ENCODE measurements at places on chromosomes 6 and 20.

GRCh38 chr20:17620371-17621228 is 50.7 kb downstream of the DSTN start:
- no peak overlapping the region for H3K4me3 ChIP-seq
- H3K27me3 ChIP-seq, result no peaks in the 10 kb centered on the region
- no peak for DNase-seq
- peaks cover 98% of the 10 kb centered on the region for H3K36me3 ChIP-seq

DNA sequence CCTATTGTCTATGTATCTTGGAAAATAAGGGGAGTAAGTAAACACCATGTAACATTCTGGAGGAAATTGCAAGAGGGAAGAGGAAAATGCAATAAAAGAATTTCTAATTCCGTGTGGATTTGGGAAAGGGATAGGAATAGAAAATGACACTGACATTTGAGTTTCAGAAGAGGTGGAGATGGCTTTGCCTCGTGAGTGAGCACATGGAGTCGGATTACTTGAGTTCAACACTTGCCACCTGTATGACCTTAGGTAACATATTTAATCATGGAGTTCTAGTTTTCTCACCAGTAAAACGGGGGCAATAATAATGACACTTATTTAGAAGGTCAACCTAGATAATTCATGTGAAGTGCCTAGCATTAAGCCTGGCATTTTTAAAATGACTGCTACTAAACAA is 10.8 kb upstream of the PBOV1 start:
- no peak overlapping the region for H3K27ac ChIP-seq
- no peaks in the 10 kb centered on the region for H3K27me3 ChIP-seq
- H3K4me1 ChIP-seq, result no peaks in the 10 kb centered on the region
- no peaks in the 10 kb centered on the region for H3K36me3 ChIP-seq
- no peak overlapping the region for H3K4me3 ChIP-seq

DNA sequence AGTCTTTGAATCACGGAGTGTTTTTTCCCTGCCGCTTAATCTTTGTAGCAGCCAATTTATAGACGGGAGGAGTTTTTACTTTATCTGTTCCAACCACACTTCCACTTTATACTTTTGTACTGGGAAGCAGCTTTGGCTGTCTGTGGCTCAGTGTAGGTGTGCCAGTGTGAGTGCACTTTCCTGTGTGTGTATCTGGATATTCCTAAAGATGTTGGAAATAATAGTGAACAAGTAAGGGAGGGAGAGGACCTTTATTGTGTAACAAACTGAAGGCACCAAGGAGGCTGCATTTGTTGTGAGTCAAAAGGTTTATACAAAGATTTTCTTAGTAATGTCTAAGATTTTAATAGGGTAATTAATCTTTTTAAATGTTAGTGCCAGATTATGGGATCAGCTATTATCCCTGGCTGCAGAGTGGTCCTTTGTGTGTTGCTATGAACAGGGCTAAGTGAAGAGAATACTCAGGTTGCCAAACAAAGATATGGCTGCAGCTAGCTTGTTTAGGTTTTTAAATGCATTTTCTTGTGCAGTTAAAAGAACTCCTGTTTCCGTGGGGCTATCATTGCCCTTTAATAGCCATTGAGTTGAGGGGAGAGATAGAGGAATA is 226.3 kb downstream of the RNF144B start:
- H3K27ac ChIP-seq, result no peak overlapping the region
- H3K27me3 ChIP-seq, result no peaks in the 10 kb centered on the region
- no peak for DNase-seq
- no peaks in the 10 kb centered on the region for H3K36me3 ChIP-seq

DNA sequence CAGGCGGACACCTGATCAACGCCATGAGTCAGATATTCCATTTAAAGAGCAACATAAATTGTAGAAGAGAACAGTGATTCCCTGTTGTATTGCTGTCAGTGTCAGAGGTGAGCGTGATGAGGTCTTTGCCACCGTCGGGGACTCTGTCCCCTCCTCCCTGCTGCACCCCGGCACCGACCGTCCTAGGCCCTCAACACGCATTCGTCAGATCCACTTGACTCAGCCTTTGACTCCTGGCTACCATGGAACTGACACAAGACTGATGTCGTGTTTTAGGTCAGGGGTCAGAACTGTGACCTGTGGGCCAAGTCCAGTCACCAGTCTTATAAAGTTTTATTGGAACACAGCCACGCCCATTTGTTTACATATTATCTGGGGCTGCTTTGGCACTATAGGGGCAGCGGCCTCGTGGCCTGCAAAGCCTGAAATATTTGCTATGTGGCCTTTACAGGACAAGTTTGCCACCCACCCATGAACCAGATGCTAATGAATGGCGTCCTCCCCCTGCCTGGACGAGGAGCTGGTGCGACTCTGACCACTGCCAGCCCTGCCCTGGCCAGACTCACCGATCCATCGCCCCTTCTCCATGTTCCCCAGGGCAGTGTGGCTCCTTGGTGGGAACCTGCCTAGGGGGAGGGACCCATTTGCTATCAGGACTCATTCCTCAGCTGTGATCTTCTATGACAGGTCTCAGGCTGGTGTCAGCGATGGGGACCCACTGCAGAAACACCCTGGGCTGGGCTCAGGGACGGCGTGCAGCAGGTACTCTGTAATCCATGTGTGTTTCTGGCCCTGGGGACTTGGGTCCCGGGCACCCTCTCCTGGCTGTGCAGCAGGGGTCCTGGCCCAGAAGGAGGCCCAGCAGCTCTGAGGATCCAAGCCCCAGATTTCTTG is 37.5 kb upstream of the PHACTR3 start:
- H3K4me1 ChIP-seq, result peaks cover 5% of the 10 kb centered on the region
- DNase-seq, result no peak
- H3K36me3 ChIP-seq, result no peaks in the 10 kb centered on the region

- H3K36me3 ChIP-seq, result no peaks in the 10 kb centered on the region
- no peak overlapping the region for H3K4me3 ChIP-seq
- DNase-seq, result no peak
- H3K4me1 ChIP-seq, result peaks cover 14% of the 10 kb centered on the region
Observed at GRCh38 chr20:50788045-50788991, 6.5 kb upstream of the BCAS4 start.

- no peak for DNase-seq
- H3K4me3 ChIP-seq, result no peak overlapping the region
- peaks cover 19% of the 10 kb centered on the region for H3K36me3 ChIP-seq
- no peak overlapping the region for H3K27ac ChIP-seq
- H3K4me1 ChIP-seq, result peaks cover 11% of the 10 kb centered on the region
Observed at GRCh38 chr6:99560668-99561067, 7.8 kb downstream of the CCNC start.

GRCh38 chr20:58287638-58288037 is 21.9 kb upstream of the RAB22A start:
- H3K4me1 ChIP-seq, result no peaks in the 10 kb centered on the region
- no peak overlapping the region for H3K4me3 ChIP-seq
- DNase-seq, result no peak
- H3K27ac ChIP-seq, result no peak overlapping the region
- H3K27me3 ChIP-seq, result no peaks in the 10 kb centered on the region

DNA sequence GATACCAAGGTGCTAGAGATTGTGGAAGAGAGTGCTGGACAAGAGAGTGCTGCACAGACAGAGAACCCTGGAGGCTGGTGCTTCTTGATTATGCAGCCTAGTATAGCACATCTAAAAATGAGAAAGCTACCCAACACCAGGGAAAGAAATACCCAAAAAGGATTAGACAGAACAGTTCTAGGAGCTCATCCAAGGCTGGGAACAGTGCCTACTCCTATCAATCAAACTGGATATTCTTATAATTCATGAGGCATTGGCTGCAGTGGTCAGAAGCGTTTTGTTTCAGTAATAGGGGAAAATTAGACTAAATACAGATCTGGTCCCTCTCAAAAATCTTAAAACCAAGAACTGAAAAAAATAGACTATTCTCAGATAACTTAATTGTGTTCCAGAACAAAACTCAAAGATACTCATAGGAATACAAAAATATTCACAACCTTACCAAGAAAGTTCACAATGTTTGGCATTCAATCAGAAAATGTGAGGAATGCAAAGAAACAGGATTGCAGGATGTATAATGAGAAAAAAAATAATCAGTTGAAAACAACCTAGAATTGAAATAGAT is 222.9 kb downstream of the EPHA7 start:
- DNase-seq, result no peak
- H3K27ac ChIP-seq, result no peak overlapping the region
- H3K4me1 ChIP-seq, result no peaks in the 10 kb centered on the region
- H3K4me3 ChIP-seq, result no peak overlapping the region
- H3K27me3 ChIP-seq, result no peaks in the 10 kb centered on the region

- peak overlapping the region; percentile 27 for H3K27ac ChIP-seq
- no peak for DNase-seq
- no peaks in the 10 kb centered on the region for H3K36me3 ChIP-seq
- no peak overlapping the region for H3K4me3 ChIP-seq
- no peaks in the 10 kb centered on the region for H3K27me3 ChIP-seq
Observed at GRCh38 chr6:164345327-164345726, 930.8 kb downstream of the QKI start.

DNA sequence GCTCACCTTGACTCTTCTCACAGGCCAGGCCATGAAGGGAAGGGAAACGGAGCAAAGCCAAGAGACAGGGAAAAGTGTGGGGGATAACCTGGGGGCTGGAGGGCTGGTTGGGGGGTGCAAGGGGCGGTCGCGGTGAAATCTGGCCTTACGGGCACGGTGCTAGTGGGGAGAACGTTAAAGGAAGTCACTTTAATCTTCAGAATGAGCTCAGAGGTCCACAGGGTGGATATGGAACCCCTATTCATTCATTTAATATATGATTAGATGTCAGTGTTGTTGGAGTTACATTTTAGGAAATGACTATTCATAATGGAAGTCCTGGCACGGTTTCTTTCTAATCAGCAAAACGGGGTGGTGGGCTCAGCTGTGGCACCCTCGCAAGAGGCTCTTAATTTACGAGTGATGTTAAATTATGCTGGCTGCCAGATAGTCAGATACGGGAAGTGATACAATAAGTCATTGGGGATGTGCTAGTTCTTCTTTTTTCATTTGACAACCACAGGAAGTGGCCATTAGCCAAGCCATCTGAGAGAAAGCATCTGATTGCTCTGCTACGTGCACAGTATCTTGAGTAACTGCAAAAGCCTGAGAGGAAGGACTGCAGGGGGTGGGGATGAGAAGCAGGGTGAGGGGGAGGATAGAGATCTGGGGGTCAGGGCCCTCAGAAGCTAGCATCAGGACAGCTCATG is 253.0 kb downstream of the QKI start:
- H3K27ac ChIP-seq, result peak overlapping the region; percentile 14
- no peaks in the 10 kb centered on the region for H3K36me3 ChIP-seq
- no peaks in the 10 kb centered on the region for H3K4me1 ChIP-seq
- H3K4me3 ChIP-seq, result no peak overlapping the region
- H3K27me3 ChIP-seq, result no peaks in the 10 kb centered on the region
- no peak for DNase-seq

DNA sequence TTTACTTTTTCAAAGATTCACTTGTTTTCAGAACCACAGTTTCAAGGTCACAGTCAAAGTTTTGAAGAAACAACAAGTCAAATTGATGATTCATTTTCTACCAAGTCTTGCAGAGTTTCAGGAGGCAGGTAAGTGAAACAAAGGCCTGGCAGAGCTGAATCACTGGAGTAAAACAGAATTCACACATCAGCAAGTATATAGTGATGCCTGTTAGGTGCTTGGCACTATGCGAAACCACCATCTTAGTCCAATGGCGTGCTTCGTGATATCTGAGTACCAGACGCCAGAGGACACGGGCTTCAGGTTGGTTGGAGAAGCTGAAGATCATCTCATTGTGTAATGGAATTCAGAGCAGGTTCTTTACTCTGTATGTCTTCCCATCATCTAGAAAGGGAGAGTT is 75.9 kb downstream of the RTN4IP1 start:
- peaks cover under 1% of the 10 kb centered on the region for H3K4me1 ChIP-seq
- no peaks in the 10 kb centered on the region for H3K27me3 ChIP-seq
- H3K36me3 ChIP-seq, result peaks cover 17% of the 10 kb centered on the region
- H3K4me3 ChIP-seq, result no peak overlapping the region
- DNase-seq, result no peak
- no peak overlapping the region for H3K27ac ChIP-seq

GRCh38 chr6:111975466-111975865 is 78.4 kb upstream of the CCN6 start:
- peaks cover 16% of the 10 kb centered on the region for H3K4me1 ChIP-seq
- H3K4me3 ChIP-seq, result no peak overlapping the region
- DNase-seq, result no peak

GRCh38 chr20:46670585-46671584 is 18.4 kb downstream of the TP53RK start:
- H3K4me1 ChIP-seq, result no peaks in the 10 kb centered on the region
- H3K36me3 ChIP-seq, result no peaks in the 10 kb centered on the region
- no peak overlapping the region for H3K4me3 ChIP-seq

GRCh38 chr6:127914240-127914639 is 13.4 kb upstream of the THEMIS start:
- H3K27ac ChIP-seq, result no peak overlapping the region
- no peak for DNase-seq
- H3K36me3 ChIP-seq, result no peaks in the 10 kb centered on the region
- no peaks in the 10 kb centered on the region for H3K27me3 ChIP-seq
- no peaks in the 10 kb centered on the region for H3K4me1 ChIP-seq
- H3K4me3 ChIP-seq, result no peak overlapping the region

GRCh38 chr6:37375376-37375775 is 21.6 kb downstream of the RNF8 start:
- DNase-seq, result no peak
- peaks cover 71% of the 10 kb centered on the region for H3K36me3 ChIP-seq
- no peaks in the 10 kb centered on the region for H3K4me1 ChIP-seq

GRCh38 chr6:16472349-16473069 is 234.1 kb downstream of the GMPR start:
- no peak overlapping the region for H3K27ac ChIP-seq
- no peaks in the 10 kb centered on the region for H3K4me1 ChIP-seq
- no peak overlapping the region for H3K4me3 ChIP-seq
- no peak for DNase-seq
- H3K27me3 ChIP-seq, result no peaks in the 10 kb centered on the region

DNA sequence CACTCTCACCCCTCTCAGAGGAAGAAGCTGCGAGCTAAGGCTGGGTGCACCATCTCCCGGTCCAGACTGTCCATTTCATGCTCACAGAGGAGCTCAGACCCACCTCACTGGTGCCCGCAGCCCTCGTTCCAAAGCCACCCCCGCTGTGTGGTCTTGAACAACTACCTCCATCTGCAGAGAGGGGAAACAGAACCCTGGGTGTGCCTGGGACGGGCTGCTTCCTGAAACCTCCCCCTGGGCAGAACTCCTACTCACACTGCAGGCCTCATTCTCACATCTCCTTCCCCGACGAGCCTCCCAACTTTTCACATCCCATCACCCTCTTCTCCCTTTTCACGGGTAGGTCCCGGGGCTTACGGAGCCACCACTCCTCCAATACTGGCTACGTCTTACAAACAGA is 18.1 kb downstream of the PMEPA1 start:
- H3K36me3 ChIP-seq, result no peaks in the 10 kb centered on the region
- DNase-seq, result no peak
- H3K27me3 ChIP-seq, result no peaks in the 10 kb centered on the region

DNA sequence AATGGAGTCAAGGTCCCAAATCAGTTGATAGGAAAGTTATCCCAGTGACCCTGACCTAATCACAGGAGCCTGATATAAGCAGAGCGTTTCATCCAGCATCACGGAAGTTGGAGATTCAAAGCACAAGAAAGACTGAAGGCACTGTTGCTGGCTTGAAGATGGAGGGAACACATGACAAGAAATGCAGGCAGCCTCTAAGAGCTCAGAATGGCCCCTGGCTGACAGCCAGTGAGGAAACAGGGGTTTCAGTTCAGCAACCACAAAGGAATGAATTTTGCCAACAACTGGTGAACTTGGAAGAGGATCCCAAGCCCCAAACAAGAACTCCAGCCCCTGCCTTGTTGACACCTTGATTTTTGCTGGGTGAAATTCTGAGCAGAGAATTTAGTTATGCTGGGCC is 778.5 kb downstream of the MAFB start:
- H3K27me3 ChIP-seq, result no peaks in the 10 kb centered on the region
- no peaks in the 10 kb centered on the region for H3K4me1 ChIP-seq
- no peak overlapping the region for H3K27ac ChIP-seq
- no peaks in the 10 kb centered on the region for H3K36me3 ChIP-seq
- no peak for DNase-seq
- no peak overlapping the region for H3K4me3 ChIP-seq
